ENCODE measurements at places on chromosomes 5 and 9.

DNA sequence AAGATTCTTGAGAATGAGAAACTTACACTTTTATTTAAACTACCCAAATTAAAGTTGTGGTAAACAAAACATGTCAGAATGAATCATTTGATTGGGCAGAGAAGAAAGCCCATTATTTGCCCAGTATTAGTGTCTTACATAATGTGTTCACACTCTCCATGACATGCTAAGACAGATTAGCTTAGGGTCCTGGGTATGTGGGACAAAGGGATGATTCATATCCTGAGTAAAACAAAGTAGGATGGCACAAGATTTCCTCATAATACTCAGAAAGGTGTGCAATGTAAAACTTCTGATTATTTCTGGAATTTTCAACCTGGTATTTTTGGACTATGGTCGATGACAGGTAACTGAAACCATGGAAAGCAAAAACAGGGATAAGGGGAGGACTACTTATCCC, 183.9 kb upstream of the POU5F2 start:
- DNase-seq, result no peak

DNA sequence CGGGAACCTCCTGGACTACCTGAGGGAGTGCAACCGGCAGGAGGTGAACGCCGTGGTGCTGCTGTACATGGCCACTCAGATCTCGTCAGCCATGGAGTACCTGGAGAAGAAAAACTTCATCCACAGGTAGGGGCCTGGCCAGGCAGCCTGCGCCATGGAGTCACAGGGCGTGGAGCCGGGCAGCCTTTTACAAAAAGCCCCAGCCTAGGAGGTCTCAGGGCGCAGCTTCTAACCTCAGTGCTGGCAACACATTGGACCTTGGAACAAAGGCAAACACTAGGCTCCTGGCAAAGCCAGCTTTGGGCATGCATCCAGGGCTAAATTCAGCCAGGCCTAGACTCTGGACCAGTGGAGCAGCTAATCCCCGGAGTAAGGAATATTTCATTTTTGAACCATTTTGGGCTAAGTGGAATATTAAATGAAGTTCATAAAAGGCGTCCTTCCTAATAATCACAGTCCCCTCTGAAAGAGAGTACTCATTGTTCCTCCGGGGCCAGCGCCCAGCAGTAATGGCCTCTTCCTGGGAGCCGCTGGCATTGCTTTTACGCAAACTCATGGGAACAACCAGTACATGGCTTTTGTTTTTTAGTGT, 23.6 kb downstream of the QRFP start:
- no peak for DNase-seq

GRCh38 chr5:177107159-177107558, 20.4 kb downstream of the FGFR4 start:
- DNase-seq, result no peak

DNA sequence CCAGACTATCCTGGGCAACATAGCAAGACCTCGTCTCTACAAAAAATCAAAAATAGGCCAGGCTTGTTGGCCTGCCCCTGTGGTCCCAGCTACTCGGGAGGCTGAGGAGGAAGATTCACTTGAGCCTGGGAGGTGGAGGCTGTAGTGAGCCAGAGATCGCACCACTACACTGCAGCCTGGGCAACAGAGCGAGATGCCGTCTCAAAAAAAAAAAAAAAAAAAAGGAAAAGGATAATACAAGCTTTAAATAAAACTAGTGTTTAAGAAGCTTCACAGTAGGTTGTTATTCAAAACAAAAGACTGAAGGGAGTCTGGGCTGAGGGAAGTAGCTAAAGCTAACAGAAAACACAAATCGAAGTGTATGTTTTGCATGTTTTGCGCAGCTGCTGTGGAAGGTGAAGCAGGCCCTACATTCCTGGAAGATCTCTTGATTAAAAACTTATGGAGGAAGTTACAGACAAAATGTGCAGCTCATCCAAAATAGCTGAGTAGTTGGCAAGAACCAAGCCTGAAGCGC, 581 bp upstream of the C9orf40 start:
- no peak for DNase-seq
